ENCODE measurements at places on chromosomes 11 and 22.

- no peak for DNase-seq
These were observed 1447.5 kb downstream of the BRD1 start for GRCh38 chr22:48380016-48380665.

GRCh38 chr11:48082771-48083170, 102.4 kb downstream of the PTPRJ start:
- no peak for DNase-seq

DNA sequence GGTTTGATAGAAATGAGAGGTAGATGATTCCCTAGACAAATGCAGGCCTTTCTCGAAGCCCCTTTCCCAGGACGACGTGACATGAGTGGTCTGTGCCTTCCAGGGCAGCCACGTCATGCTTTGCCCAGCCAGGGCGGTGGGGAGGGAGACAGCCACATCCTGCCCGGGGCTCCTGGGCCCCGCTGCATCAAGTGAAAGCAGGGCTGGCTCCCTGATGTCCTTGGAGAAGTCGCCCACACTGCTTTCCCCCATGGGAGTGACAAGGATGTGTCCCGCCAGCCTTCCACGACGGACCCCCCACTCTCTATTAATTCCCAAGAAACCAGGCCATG, 13.2 kb downstream of the PPARA start:
- no peak for DNase-seq

DNA sequence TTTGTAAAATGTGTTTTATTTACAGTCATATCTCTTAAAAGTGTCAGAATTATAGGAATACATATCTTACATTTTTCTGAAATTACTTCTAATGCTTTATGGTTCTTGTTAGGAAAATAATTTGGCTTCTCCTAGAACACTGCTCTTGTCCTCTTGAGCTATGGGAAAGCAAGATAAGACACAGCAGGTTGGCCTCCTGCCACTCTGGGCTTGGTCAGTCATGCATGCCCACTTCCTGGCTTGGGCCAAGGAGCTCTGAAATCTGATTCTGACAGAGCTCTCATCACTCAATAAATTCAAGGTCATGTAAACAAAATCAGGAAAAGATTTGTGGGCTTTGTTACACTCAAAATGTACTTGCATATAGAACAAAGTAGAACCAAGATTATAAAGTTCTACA, 1036.0 kb downstream of the OPCML start:
- DNase-seq: no peak

DNA sequence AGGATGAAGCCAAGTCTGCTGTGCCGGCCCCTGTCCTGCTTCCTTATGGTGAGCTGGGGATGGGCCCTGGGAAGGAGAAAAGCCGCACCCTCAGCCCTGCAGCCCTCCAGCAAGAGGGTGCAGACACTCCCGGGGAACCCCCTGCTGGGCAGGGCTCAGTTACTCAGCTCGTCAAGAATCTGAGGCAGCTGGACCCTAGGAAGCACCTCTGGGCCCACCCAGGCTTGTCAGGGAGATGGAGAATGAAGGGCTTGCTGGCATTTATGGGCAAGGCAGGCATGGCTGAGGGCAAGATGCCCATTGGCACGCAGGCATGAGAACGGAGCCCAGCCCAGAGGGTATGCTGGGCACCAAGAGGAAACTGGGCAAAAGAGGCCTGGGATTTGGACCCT, 12.9 kb downstream of the RELT start:
- DNase-seq: no peak

DNA sequence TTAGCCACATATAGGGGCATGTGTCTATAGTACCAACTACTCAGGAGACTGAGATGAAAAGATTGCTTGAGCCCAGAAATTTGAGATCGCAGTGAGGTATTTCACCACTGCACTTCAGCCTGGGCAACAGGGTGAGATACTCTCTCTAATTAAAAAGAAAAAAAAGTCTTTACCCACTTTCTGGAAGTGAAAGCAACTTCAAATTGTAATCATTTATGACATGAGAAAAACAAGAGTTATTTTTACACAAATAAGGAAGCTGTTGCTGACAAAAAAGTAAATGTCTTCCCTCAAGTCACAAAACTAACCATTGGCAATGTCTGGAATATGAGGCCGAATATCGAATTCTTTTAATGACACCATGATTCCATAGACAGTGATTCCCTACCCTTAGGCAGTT, 71.4 kb downstream of the GLYATL1 start:
- no peak for DNase-seq

DNA sequence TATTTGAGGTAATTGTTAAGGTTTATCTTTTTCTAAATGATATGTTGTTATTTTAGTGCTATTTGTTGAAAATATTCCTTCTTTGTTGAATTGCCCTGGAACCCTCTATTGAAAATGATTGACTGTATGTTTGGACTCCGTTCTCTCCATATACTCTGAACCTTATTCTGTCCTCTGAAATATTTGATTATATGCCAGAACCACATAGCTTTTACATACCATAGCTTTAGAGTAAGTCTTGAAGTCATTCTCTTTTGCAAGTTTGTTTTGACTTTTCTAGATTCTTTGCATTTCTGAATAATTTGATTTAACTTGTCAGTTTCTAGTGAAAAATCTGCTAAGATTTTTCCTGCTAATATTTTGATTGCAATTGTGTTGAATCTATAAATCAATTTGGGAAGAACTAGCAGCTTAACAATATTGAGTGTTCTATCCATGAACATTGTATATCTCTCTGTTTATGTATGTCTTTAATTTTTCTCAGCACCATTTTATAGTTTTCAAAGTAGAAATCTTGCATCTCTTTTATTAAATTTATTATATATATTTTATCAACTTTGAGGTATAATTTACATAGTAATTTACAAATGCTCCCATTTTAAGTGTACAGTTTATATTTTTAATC, 51.7 kb upstream of the PITPNB start:
- DNase-seq: no peak

DNA sequence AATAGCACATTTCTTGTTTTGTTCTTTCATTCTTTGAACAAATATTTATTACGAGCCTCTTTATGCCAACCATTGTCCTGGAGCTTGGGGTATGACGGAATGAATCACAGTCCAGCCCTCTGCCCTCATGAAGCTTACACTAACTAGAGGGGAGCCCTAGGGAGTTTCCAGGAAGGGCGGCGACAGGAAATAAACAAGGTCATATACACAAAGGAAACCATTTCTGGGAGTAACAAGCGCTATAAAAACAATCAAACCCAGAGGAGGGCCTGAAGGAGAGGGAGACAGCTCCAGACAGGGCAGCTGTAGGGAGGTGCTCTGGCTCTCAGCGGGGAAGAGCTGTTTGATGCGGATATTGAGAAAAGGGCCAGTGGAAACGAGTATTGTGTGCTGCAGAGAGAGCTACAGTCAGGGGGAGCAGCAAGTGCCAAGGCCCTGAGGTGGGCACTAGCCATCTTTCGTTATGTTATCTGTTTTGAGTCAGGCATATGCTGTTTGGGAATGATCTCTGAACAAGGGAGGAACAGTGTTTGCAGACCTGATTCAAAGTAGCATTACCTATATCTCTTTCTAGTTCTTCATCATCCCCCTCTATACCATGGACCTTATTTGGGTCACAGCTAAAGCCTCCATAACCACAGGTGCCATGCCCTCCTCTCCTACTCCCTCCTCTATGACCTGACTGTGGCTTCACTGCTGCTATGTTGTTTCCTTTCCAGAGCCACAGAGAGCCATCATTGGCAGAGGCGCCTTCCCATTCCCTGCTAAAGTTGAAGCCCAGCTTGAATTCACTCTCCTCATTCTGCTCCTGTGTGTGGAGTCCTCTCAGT, 15.3 kb upstream of the ZBTB16 start:
- no peak for DNase-seq

DNA sequence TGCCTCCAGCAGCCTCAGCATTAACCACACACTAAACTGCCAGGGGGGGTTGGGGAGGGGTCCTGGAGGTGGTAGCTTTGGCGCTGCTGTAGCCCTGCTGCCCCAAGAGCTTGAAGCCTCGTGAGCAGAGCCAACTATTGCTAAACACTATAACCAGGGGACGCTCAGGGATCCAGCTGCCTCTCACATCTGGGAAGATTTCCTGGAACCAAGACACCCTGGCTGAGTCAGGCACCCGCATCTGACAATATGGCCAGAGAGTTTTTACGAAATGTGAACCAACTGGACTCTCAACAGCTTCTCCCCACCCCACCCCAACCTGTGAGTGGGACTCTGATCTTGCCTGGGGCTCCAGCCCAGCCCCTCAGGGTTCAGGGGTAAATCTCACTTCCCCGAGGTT, 14.3 kb downstream of the C1QTNF6 start:
- peak; percentile 85 for DNase-seq

DNA sequence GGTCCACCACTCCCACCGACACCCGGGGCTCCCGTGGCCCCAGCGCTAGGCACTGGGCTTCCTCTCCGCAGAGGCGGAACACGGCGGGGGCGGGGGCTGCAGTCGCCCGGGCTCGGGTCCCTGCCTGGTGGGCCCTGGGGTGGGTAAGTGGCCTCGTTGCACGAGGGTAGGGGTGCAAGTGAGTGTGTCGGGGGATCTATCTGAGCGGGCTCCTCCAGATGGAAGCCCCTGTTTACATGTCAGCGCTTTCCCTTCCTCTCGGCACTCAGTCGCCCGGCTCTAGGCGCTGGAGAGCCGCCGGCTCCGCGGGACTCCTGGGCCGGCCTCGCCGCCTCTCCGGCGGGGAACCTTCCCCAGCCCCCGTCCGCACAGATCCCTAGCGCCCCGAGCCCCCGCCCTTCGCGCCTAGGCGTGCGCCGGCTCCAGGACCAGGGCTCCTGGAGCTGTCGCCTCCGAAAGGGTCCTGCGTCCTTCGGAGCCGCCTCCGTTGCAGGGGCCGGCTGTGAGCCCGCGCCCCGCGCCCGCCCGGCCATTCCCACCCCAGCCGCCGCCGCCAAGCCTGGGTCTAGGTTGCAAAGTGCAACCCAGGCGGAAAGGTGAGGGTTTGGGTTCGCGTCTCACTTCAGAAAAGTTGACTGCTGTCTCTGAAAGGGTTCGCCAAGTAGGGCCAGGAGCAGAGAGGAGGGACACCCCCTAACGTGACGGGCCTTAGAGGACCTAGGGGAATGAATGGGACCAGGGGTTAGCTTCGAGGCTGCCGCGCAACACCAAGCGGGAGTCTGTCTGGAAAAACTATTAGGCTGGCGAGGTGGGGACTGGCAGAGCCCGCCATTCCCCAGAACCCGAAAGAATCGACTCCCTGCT, 978 bp downstream of the FLI1 start:
- no peak for DNase-seq

DNA sequence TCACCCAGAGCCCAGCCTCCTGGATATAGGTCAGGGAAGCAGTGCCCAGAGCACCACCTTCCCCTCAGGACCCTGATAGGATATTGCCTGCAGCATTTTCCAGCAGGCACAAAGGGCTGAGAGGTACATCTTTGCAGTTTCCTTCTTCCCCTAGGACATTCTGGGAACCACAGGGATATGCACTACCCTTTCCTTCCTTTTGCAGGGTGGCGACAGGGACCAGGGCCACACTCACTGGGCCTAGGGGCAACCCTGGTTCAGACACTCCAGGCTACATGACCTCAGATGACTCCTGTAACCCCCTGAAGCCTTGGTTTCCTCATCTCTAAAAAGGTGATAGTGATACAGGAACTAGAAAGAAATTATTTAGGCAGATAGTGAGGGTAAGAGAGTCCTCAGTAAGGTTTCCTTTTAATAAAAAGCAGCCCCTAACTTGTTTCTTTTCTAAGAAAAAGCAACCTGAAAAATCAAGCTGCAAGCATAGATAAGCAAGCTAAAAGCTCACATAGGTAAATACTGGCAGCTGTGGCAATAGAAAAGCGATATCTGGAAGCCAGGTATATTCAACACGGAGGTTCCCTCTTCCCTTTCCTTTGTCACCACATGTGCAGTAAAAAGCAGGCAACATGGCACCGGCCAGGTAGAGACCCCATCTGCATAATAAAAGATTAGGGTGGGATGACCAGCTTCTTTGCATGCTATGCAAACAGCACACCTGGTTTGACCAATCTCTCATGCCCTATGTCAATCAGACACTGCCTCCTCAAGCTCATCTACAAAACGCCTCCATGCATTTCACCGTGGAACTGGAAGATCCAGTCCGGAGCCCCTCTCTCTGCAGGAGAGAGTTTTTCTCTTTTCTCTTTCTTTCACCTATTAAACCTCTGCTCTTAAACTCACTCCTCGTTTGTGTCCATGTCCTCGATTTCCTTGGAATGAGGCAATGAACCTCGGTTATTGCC, 13.2 kb upstream of the MRGPRX2 start:
- no peak for DNase-seq

DNA sequence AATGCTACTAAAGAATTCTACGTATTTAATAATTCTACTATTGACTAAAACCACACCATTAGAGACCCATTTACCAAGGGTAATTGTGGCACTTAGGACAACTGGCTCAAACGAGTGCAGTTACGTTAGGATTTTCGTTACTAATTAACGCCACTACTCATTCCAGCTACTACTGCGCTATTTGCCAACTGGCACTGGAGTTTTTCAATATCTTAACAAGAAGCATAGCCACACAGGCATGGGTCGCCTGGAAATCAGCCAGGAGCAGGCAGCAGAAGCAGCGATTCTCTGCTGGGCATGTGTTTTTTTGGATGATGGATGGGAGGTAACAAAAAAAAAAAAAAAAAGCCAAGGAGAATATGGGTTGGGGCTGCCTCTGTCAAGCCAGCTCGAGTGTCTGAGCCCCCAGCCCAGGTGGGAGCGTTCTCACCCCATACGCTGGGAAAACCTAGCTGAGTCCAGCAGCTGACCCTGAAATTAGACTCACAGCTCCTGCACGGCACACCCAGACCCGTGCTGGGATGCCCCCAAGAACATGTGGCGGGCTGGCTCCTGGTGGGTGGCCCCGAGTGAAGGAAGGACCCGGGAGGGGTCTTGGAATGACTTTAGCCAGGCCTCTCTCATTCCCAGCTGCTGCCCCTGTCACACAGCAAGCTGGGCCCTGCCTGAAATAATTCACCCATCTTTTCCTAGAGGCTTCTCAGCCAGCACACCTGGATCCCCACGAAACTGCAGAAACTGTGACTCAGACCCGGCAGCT, 214.0 kb downstream of the BRD1 start:
- no peak for DNase-seq

DNA sequence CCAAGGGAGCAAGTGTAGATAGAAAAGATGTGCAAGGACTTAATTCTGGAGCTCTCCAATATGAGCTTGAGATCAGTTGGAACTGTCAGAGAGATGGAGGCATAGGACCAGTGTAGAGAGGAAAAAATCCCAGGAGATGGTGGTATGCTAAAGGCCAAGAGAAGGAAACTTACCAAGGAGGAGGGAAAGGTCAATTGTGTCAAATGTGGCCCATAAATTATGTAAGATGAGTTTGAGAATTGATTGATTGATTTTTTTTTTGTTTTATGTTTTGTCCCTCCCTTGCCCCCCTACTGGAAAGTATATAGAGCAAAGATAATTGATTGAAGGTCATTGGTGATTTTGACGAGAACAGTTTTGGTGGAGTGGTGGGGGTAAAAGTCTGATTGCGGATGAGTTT, 2.8 kb upstream of the USP2 start:
- no peak for DNase-seq
